ENCODE measurements at places on chromosomes 1 and 21.

GRCh38 chr1:119330466-119331189, 38.0 kb upstream of the HAO2 start:
- DNase-seq = no peak

- DNase-seq = no peak
Measured at GRCh38 chr1:94092210-94092613, 28.7 kb downstream of the ABCA4 start.

- DNase-seq = no peak
Measured at GRCh38 chr1:228344631-228345072, 62.0 kb downstream of the TRIM11 start.

- no peak for DNase-seq
Measured at GRCh38 chr1:43199093-43199726, 27.1 kb downstream of the CFAP57 start.

DNA sequence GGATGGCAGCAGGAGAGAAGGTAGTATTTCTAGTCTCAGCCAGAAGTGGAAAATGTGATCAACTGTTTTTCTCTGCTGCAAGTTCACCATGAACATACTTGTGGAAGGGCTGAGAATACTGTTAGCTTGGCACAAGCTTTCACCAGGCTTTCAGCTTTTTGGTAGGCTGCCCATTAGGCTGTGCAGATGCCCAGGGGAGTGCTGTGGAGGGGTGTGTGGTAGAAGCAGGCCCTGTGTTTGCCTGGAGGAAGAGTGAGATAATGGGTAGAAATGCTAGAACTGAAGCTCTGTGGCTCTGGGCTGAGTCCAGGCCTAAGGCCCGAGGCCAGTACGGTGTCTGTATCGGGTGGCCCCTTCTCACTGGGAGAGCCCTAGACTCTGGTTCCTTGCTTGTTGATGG, 9.8 kb downstream of the DNAJC6 start:
- no peak for DNase-seq

DNA sequence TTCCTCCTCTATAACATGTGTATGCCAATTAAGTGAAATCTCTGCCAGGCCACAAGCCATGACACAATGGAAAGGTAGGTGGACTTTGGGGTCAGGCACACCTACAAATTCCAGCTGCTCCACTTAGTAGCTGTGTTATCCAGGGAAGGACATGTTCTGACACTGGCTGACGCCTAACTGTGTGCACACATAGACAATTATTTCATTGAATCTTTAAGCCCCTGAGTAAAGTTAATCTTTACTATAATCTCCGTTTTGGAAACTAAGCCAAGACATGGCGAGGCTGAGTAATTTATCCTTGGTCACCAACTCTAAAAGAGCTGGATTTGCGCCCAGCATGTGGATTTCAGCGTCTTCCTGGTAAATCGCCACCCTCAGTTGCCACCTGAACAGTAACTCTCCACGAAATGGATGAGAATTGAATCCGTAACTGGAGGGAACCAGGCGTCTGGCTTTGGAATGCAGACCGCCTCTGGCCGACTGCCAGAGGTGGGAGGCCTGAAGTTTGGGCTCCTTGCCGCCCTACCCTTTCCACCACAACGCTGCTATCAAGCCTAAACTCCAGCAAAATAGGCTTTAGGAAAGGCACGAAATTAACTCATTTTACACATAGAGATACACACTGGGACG, 888 bp upstream of the SNRPE start:
- no peak for DNase-seq

- no peak for DNase-seq
Measured at GRCh38 chr1:189351960-189352359, 1125.7 kb downstream of the BRINP3 start.

GRCh38 chr1:98393719-98394118, 267.8 kb upstream of the SNX7 start:
- no peak for DNase-seq

DNA sequence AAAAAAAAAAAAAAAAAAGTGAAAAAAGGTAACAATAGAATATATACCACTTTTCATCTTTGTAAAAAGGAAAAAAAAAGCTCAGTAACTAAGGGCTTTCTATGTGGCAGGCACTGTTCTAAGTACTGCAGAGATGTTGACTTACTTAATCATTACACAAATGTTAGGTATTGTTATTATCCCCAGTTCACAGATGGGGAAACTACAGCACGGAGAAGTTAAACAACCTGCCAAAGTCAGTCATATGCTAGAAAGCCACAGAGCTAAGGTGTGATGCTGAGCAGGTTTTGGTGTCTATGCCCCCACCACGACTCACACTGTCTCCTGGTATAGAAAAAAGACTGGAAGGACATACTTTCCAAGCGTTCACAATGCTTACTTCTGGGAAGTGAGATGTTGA, 6.6 kb upstream of the PNRC2 start:
- DNase-seq = no peak

DNA sequence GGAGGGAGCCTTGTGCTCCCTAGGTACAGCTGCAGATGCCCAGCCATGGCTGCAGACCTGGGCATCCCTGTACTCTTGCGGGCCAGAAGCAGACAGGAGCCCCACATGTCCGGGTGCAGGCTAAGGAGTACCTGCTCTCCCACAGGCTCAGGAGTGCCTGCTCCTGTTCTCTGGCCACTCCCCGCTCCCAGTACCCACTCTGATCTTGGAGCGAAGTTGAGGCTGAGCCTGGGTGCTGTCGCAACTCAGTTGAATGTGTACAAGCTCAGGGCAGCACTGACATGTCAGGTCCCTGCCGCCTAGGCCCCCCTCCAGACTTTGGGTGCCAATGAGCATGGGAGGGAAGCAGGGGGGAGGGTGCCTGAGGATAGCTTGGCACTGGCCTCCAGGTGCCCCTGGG, 666.9 kb downstream of the PLPP3 start:
- no peak for DNase-seq

DNA sequence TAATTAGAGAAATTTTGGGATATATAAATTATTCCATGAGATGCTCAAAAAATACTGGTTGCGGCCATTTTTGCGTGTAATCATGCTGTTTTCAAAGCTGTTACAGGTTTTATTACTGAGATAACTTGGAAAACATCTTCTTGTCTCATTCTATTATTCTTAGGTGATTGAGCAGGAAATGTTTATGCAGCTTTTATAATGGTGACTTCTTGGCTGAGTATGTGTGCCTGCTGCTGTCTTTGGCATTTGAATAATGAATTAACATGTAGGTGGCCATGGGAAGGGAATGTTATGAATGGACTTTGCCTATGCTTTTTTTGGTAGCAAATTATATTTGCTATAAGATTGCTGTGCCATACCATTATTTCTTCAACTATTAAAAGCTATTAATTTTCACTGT, 52.5 kb downstream of the RASAL2 start:
- no peak for DNase-seq

DNA sequence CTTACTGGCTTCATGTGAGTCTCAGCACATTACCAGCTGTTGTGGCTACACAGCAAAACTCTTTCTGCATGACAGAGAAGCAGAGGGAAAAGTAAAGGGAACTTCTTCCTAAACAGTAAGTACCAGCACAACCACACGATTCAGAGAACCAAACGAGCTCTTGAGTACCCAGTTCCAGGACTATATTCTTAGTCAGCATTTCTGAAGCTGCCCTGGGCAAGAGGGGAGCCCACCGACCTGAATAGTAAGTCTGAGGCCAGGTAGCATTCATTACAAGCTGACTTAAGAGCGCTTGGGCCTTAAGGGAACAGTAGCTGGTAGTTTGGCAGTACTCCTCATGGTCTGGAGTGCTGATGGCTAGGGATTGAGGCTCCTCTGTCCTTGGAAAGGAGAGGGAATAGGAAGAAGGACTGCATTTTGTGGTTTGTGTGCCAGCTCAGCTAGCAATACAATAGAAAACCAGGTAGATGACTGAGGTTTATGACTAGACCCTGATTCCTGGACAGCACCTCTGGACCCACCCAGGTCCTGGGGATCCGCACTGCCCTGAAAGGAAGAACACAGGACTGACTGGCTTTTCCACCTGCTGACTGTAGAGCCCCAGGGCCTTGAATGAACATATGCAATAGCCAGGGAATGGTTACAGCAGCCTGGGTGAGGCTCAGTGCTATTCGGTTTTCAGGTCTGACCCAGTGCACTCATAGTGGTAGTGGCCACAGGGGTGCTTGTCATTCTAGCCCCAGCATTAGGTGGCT, 396.8 kb upstream of the PRMT6 start:
- DNase-seq = no peak

- no peak for DNase-seq
Measured at GRCh38 chr1:14969006-14969405, 184.5 kb upstream of the TMEM51 start.

- DNase-seq = no peak
Measured at GRCh38 chr1:231625975-231626534, 535 bp upstream of the DISC1 start.

GRCh38 chr1:201672685-201673084, 133.8 kb downstream of the NAV1 start:
- DNase-seq = no peak

DNA sequence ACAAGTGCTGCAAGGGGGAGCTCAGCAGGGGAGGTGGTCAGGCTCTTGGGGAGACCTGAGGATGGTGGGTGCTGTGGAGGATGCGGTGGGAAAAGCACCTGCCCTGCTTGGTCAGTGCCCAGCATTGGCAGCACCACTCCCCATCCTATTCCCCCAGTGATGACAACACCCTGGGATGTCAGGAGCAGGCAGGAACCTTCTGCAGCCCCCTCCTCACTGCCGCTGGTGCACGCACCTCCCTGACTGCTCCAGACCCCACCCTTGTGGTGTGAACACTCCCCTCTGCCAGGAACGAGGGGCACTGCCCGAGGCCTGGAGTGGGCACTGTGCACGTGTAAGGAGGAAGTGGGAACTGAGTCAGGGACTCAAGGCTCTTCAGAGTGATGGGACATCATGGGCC, 12.5 kb downstream of the TMPRSS3 start:
- DNase-seq = no peak

GRCh38 chr21:17823846-17824245, 4.7 kb upstream of the C21orf91 start:
- DNase-seq = no peak

DNA sequence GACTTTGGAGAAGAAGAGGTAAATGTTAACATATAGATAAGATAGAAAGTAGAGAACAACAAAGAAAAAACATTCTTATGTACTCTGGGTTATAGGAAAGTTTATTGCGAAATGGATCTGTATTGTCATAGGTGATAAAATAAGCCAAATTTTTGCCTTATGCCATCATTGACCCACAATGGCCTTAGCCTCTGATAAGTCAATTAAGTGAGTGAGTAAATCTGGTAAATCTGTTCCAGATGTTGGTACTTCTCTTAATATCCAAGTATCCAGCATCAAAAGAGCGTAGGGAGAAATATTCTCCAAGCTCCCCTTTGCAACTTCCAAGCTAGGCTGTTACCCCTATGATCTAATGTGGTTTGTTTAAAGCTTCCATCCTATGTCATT, 38.3 kb upstream of the CLCA4 start:
- DNase-seq = no peak

DNA sequence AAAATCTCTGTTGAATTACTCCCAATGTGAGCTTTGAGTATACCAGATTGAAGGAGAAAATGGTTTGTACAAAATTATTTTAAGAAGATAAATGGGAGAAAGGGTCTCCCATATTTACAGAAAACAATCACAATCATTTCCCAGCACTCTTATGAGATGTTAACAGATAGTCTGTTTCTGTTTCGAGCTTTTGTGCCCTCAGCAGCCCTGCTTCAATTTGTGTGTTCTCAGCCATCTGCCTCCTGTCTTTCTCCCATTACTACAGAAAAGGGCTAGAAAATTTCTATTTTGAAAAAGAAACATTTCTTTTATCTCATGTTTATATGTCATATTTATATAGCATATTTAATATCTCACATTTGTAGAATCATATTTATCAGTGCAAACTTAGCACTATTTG, 498.4 kb downstream of the TTLL7 start:
- no peak for DNase-seq

GRCh38 chr1:220219136-220219442, 53.2 kb downstream of the RAB3GAP2 start:
- no peak for DNase-seq

DNA sequence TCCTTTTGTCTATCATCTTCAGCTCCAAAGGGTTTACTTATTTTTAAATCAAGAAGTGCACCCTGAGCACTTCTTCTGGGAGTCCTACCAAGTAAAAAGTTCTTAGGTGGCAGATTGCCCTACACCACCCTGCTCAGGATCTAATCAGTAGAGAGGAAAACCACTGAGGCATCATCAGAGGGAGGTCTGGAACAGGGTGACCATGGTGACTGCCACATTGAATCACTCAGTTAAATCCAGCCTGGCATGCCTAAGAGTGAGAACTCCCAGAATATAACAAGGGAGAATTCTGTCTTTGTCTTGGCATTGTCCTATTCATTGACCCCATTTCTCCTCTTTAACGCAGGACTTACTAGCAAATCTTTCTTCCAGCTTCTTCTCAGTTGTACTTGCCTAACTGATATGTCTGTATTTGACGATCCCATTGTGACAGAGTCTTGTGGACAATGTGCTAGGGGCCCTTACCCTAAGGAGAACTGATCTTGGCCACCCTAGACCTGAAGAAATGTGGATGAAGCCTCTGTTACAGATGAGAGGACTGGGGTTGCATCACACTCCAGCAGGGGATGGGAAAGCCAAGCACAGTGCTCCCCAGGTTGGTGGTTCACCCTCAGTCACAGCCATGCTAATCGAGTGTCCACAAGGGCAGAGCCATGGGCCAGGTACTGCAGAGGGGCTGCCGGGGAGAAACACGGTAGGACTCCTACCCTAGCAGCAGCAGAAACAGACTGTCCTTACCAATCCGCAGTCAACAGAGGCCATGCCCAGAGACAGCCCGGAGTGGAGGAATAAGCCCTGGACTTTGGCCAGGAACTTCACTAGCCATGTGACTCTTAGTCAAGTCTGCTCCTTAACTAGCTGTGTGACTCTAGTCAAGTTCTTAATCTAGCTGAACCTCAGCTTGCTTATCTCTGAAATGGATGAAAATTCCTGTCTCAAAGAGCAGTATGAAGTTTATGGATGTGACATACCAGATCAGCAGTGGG, 15.4 kb downstream of the PKP1 start:
- DNase-seq = no peak

GRCh38 chr1:7293702-7294629, 477.1 kb upstream of the VAMP3 start:
- DNase-seq = no peak

GRCh38 chr1:183129921-183130690, 56.0 kb upstream of the LAMC2 start:
- DNase-seq = no peak

- DNase-seq = no peak
Measured at GRCh38 chr21:42613756-42614155, 39.7 kb upstream of the PDE9A start.

- DNase-seq = no peak
Measured at GRCh38 chr1:55246331-55246730, 31.2 kb upstream of the USP24 start.

DNA sequence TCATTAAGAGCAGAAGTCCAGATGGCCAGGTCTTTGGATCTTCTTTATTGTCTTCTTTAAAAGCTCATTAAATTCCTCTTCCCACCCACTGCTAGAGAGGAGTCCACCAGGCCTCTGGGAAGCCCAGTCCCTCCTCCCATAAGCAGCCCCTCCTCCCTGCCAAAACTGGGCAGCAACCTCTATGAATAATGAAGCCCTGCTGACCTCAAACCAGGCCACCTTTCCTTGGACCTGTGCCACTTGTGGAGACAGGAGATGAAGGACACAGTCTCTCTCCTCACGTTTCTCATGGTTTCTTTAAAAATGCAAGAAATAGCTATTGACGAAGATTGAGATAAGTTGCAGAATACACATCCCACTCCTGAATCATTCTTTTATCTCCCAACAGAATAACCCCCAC, 112.8 kb downstream of the EDEM3 start:
- no peak for DNase-seq

- DNase-seq = peak; percentile 23
Measured at GRCh38 chr1:181396171-181396670, 87.1 kb upstream of the CACNA1E start.
